ENCODE measurements at places on chromosomes 12 and 14.

DNA sequence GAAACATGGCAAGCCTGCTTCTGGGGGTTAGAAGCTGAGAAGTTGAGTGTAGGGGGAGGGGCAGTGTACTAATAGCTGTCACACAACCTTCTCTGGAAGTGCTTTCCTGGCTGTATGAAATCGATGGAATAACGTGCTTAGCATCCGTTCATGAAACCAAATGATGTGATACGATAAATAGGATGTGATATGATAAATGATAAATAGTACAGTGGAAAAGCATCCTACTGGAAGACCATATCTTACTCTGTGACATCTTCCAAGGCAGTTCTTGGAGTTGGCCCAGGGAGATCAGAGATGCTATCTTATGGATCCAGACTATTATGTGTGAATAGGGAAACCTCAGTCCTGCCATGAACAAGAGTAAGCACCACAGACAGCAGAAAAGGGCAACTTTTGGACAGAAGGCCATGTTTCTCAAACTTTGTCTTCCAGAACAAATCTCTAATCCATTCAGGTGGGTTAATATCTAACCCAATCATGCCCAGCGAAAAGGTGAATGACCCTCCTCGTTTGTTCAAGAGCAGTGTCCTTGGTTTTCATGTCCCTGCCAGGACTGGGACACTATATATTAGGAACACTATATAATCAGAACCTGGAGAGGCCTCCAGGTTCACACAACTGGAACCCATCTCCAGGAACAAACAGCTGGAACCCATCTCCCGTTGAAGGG lies at the start of gene ANG:
Gene ANG, plus strand, starts transcription at position 598 of the 673 bp plus-strand sequence. CDS start 4,801 bp downstream, outside the sequence.
- no peak for DNase-seq

DNA sequence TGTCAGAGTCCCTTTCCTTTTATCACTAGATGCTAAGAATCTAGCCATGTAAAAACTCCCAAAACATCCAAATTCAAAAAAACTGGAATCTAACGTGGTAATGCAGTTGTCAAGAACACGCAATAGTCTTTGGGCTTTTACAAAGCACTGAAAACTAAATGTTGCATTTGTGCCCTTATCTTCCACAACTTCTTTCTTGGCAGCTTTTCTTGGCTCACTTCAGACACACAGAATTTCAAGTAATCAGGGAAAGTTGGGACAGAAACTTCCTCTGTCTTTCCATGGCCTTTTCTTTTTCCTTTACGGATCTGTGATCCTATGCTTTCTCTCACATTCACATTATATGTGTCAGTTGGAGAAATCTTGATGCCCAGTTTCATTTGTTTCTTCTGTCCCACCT lies 136.0 kb downstream of the CRADD start:
- no peak for DNase-seq

DNA sequence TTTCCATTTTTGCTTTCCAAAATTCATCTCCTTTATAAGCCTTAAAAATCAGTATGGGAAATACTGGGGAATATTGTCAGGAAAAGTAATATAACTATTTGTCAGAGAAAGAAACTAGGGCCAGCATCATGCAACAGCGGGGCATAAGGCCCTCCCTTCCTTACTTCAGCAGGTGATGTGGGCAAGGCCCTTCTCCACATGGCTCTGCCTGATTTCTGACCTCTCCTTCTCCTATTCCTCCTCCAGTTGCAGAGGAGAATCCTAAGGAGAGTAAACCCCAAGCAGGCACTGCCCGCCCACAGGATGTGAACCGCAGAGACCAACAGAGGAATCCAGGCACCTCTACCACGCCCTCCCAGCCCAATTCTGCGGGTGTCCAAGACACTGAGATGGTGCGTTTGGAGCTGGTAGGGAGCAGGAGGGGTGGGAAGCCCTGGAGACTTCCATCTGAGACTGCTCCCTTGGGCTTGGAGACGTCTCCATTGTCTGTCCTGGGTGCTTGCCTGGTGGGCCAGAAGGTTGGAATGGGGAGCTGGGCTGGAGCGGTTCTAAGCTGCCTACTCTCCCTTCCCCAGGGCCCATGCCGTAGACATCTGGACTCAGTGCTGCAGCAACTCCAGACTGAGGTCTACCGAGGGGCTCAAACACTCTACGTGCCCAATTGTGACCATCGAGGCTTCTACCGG lies 2.7 kb upstream of the SOAT2 start:
- DNase-seq: no peak

- DNase-seq: no peak
These were observed 32.4 kb downstream of the TTC8 start for GRCh38 chr14:88856786-88857366.

DNA sequence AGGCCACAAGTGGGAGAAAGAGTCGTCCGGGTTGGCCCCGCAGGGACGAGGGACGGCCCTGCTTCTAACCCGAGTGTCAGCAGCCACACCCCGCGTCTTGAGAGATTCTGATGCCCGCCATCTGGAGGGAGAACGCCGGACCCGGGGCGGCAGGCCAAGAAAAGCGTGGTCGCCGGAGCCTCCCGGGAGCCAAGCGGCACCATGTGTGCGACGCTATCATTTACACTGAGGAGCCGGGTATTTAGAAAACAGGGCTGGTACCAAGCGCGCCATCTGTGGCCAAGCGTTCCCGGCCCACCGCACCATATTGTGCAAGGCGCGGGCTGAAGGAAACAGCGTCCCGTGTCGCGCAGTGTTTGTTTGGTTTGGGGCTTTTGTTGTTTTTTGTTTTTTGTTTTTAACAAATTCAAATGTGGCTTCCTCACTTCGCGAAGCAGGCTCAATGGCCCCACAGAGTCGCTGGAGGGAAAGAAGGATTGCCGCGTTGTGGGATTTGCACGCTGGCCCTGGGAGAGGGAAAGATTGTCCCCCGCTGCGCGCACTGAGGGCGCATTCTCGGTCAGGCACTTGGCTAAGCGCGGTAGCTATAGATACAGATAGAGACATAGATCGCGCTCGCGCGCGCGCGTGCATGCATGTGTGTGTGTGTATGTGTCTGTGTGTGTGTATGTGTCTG lies 153.8 kb downstream of the BCL11B start:
- DNase-seq: no peak

DNA sequence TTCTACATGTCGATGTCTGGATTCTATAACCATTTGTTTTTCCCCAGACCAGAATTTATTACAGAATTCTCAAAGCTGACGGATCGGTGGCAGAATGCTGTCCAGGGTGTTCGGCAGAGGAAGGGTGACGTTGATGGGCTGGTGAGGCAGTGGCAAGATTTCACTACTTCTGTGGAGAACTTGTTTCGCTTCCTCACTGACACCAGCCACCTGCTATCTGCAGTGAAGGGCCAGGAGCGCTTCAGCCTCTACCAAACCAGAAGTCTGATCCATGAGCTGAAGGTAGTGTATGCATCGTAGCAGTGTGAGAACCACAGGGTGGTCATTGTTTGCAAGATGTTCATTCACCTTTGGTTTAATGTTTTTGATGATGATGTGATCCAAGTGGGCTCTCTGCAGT lies 124.0 kb downstream of the ESR2 start:
- DNase-seq: peak; percentile 13

- no peak for DNase-seq
These were observed 3.4 kb downstream of the GSG1 start for GRCh38 chr12:13099844-13100604.

DNA sequence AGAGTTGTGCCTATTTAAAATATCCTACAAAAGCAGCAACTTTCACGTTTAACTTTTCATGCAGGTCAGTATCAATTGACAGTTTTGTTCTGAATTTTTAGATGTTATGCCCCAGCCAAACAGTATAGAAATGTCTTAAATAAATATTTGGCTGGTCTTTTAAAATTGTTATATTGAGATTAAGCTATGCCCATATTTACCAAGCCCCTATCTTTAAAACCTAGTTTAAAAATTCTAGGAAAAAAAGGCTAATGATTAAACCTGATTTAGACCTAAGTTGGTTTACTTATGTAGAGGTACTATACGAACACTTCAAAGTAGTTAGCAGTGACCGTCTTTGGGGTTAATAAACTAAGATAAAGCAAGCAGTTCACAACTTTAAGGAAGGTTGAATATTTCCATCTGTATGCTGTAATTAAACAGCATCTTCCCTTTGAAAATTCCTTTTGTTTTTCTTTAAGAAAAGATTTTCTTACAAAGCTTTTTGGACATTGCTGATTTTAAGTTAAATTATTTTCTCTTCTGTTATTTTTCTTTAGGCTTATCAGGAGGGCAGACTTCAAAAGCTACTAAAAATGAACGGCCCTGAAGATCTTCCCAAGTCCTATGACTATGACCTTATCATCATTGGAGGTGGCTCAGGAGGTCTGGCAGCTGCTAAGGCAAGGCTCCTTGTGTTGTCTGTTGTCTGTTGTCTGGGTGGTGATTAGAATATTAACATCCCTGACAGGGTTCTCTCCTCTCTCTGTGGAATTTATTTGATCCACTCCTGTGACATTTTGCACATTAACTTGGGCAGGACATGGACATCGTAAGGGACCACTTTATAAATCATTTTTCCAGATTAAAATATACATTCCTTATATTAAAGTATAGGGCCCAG lies 7.5 kb downstream of the EID3 start:
- DNase-seq: no peak

- DNase-seq: no peak
These were observed 20.8 kb upstream of the CDK17 start for GRCh38 chr12:96421014-96421413.

- DNase-seq: no peak
These were observed 112.3 kb downstream of the SLC25A47 start for GRCh38 chr14:100435459-100435858.

DNA sequence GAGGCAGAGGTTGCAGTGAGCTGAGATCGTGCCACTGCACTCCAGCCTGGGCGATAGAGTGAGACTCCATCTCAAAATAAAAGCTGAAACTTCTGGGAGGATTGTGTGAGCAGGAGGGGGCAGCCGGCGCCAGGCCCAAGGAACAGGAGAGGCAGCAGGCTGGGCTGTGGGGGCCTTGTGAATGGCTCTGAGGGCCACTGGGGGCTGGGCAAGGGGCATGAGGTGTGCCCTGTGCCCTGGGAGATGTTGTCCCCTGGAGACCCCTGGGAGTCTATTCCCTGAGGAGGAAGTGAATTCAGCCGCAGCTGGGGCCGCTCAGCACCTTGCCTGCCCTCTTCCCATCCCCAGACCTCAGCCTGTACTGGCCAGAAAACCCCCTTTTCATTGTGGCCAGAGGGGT lies 4.9 kb downstream of the LBHD2 start:
- no peak for DNase-seq

GRCh38 chr12:15214851-15215601 lies 6.2 kb downstream of the RERG start:
- DNase-seq: no peak

DNA sequence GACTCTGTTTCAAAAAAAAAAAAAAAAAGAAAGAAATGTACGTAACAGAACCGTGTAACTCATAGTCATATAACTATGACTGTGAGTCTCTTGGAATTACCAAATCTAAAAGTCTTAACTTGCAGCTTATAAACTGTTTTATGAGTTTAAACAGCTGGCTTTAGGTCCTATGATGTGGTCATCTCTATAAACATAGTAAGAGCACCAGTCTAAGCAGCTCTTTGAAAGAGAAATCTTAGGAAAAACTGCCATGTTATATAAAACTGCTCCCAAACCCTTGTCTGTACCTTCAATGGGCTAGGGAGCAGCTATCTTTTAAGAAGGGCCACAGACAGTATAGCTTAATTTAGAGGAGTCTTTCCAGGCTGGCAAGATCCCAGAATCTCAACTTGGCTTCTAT lies 115.5 kb upstream of the AEBP2 start:
- DNase-seq: no peak

- DNase-seq: no peak
These were observed 171.8 kb upstream of the KRR1 start for GRCh38 chr12:75683220-75683619.

GRCh38 chr14:35998303-35998702 lies 172.2 kb downstream of the BRMS1L start:
- no peak for DNase-seq

- no peak for DNase-seq
These were observed 20.5 kb downstream of the SOAT2 start for GRCh38 chr12:53123578-53124351.

- no peak for DNase-seq
These were observed 28.3 kb downstream of the ETV6 start for GRCh38 chr12:11677752-11678151.

GRCh38 chr12:110249716-110250225 lies 31.3 kb upstream of the ATP2A2 start:
- peak; percentile 13 for DNase-seq

GRCh38 chr12:101379149-101379548 lies 28.4 kb downstream of the ARL1 start:
- DNase-seq: no peak

- DNase-seq: no peak
These were observed 12.5 kb downstream of the XRCC3 start for GRCh38 chr14:103702497-103703432.
